ENCODE measurements at places on chromosomes 7 and 10. TPM values are rescaled to one million over a fixed set of nuclear protein-coding genes. Genes with fewer than 3 reads are reported as not detected.

GRCh38 chr10:110901954-110902819 is 16.8 kb downstream of the BBIP1 start:
- no peak for DNase-seq

GRCh38 chr10:123994417-123995081 is 98.8 kb downstream of the CHST15 start:
- peak; percentile 95 for DNase-seq

- no peak for DNase-seq
Observed at GRCh38 chr7:50923476-50923875, 140.8 kb upstream of the GRB10 start.

GRCh38 chr10:94155722-94156271 is 162.1 kb downstream of the PLCE1 start:
- no peak for DNase-seq

GRCh38 chr10:130816116-130816901 is 495.2 kb downstream of the TCERG1L start:
- no peak for DNase-seq

DNA sequence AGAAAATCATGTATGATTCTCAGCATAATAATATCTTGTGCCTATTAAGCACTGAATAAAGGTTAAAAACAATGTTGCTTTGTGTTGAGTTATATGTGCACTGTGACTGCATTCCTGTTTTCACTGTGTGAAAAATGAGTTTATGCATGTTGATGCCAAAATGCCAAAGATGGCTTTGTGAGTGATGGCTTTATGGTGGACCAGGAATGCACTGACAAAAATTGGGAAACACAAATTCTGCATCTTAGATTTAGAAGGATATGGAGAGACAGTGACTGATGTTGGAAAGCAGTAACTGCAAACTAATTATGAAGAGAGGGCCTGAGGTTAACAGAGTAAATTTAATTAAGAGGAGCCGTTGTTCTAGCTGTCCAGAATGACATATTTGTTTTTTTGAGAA is 440.4 kb downstream of the KIF20B start:
- DNase-seq: no peak

DNA sequence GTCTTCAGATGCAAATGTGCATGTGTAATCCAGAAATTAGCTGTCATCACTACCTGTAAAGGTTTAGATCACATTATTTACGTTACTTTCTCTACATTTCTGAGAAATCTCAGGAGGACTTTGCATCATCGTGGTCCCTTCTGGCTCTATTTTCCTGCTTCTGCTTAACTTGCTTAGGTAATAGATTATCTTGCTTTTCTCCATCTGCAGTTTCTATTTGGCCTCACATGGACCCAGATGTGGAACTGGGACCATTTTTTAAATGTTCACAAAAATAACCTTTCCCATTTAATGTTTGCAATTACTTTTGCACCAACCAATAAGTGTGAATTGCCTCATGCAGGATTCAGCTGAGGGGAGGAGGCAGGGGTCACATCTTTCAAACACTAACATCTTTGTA is 278.4 kb upstream of the SEMA3C start:
- DNase-seq: no peak

GRCh38 chr10:34228066-34228465 is 587.0 kb downstream of the PARD3 start:
- DNase-seq: no peak

DNA sequence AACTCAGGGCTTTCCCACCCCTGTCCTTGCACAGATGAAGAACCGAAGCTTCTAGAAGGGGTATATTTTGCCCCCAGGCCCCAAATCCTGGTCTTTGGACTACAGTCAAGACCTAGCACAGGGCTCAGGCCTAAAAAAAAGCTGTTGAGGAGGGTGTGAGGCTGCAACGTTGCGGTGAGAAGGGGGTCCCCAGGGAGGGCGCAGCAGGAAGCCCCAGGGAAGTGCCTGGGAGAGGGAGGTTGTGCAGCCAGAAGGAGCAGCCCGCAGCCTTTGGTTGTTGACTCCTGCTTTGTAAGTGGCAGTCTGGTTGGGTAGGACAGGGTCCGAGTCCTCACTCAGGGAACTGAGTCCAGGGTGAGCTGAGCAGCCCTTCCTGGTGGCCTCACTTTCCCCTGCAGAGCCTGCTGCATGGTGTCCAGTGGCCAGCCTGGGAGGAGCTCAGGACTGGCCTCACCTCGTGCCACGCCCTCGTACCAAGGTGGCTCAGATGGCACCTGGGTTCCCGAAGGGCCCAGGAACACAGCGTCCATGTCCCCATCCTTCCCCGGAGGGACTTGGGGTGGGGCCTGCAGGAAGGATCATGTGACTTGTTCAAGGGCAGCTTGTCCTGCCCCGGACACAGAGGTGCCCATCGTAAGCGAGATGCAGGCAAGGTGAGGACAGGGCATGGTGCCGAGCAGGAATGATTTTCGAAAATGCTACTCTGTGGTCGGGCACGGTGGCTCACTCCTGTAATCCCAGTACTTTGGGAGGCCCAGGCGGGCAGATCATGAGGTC is 166.4 kb upstream of the TNRC18 start:
- DNase-seq: no peak

GRCh38 chr10:119401671-119402395 is 140.7 kb downstream of the RGS10 start:
- DNase-seq: peak; percentile 50

- peak; percentile 85 for DNase-seq
Observed at GRCh38 chr7:100132697-100133151, 6.0 kb downstream of the MBLAC1 start.

GRCh38 chr7:78873117-78873516 is 580.4 kb downstream of the MAGI2 start:
- DNase-seq: no peak

DNA sequence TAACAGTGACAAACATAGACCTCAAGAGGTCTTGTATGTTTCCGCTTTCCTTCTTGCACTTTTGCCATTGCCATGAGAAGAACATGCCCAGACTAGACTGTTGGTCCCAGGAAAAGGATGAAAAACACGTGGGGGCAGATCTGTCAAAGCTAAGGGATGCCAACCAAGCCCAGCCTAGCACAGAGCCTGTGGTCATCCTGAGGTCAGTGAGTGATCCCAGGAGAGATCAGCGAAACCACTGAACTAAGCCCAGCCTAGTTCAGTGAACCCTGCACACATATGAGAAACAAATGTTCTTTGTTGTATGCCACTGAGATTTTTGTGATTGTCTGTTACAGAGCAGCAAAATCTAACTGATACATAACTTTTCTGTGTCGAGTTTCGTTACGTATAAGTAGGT is 718.8 kb downstream of the MAGI2 start:
- no peak for DNase-seq

- DNase-seq: peak; percentile 84
Observed at GRCh38 chr7:35036361-35037171, 719 bp downstream of the DPY19L1 start.

GRCh38 chr10:99461230-99461629 is 30.8 kb upstream of the GOT1 start:
- DNase-seq: no peak

DNA sequence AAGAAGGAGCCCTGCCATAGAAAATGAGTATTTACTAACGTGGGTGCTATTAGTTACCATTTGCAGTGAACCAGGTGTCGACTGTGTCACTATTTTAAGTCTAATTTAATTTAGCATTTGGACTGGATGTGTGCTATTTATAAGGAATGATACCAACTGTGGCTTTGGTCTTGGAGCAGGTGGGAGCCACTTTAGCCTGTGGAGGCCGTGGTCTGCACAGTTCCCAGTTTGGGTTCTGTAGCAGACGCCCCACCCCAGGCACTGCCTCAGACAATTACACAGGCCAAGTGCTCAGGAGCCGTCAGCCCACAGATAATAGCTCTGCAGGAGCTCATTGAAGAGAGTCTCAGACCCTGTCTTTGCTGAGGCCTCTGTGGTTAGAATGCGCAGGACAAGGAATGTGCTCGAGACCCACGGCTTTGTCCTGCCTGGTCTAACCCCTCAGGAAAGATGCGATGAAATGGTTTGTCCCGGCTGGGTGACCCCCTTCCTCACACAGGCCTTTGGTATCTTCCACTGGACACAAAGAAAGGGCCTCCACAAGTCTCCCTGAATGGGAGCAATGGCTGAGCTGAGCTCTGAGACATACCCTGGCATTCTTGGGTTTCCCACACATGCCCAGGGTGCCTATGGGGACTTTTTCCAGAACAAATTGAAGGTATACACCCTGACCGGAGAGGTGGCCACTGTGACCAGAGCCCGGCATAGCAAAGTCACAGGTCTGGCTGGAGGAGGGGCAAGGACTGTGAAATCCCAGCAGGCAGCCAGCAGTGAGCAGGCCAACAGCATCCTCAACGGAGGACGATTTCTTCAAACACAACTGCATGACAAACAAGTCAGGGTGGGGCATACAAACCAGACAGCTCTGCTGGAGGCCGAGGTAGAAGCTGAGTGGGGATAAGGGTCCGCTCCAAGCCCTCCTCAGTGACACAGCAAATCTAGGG is 251.2 kb downstream of the ARHGAP12 start:
- no peak for DNase-seq

Gene TAS2R5
- total RNA-seq: 8.1 TPM

Gene PTF1A
- not detected for total RNA-seq

Gene ADAMTS14
- 7.0 TPM for total RNA-seq

Gene FERD3L
- total RNA-seq: not detected

Gene SEMA4G
- 90.4 TPM for total RNA-seq

All from stomach (tissue), 19 donors.